ENCODE measurements at places on chromosomes 3 and 15.
A peak's percentile ranks its signal among the peaks of the same experiment; 100 is the strongest.

GRCh38 chr3:143307613-143308183 lies 188.1 kb downstream of the CHST2 start:
- no peak for DNase-seq

GRCh38 chr15:88904257-88904623 lies 8.9 kb upstream of the HAPLN3 start:
- no peak for DNase-seq

- DNase-seq, result peak; percentile 29
Measured at GRCh38 chr3:51637941-51638471, 33.0 kb upstream of the TEX264 start.

DNA sequence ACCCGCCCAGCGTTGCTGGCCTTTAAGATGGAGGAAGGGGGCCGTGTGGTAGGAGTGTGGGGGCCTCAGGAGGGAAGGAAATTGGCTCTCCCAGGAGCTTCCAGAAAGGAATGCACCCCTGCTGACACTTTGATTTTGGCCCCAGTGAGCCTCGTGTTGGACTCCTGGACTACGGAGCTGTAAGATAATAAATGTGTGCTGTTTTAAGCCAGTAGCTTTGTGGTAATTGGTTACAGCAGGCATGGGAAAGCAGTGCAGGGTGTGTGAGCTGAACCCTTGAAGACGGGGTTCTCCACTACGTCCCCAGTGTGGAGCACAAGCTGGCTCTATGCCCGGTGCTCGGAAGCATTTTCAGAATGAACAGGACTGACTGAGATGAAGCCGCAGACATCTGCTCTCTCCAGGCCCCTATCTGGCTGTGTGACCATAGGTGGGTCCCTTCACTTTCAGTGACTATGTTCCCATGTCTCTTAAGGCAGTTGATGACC lies 22.9 kb upstream of the CGNL1 start:
- no peak for DNase-seq

DNA sequence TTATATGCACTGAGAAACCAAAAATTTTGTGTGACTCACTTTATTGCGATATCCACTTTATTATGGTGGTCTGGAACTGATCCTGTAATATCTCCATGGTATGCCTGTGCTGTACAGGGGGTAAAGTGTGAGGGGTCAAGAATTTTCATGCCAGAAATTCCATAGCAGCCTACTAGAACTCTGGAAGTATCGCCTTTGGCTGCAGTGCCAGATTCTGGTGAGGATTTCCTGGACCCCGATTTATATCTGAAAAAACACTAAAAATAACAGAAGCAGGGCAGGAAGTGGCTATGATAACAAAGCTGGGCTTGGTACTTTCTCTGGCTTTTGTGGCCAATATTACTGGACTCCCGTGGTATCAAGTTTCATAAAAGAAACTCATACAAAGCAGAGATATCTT lies 36.4 kb downstream of the CCDC80 start:
- no peak for DNase-seq

DNA sequence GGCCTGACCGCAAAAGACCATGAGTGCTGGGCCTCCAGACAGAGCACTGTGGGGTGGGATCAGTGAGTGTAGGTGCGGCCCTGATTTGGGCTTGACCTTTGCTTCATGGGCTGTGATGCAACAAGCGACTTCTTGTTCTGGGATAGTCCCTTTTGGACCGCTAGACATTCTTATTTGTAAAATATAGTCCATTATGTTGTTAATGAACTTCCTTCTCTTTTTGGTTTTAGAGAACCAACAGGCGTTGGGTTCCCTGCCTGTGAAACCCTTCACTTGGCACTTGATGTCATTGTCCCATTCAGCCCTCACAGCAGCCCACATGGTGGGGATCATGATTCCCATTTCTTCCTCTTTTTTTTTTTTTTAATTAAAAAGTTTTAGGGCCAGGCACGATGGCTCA lies 15.8 kb upstream of the TRH start:
- DNase-seq, result no peak

DNA sequence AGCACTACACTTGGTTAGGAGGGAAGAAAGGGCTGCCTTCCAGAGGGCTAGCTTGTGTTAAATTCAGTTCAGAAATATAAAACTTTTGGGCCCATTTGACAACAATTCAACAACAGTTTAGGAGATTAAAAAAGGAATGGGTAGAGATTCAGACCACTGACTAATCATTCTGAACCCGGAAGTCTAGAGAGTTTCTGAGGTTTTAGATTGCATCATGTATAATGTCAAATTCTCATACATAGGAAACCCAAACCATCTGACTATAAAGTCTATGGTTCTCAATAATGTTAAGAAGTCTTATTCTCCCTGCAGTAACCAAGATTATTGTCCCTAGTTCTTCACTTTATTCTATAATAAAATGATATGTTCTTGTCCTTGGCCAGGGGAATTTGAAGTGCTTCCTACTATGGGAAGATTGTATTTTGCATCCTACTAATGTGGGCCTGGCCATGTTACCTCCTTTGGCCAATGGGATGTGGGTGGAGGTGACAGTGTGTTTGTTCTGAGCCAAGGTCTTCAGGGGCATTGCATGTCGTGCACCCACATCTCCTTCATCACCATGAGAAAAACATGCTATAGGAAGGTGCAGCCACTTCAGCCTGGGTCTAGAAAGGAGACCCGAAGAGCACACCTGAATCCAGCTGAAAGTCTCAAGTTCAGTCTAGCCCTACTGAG lies 66.4 kb upstream of the CCNL1 start:
- no peak for DNase-seq

- DNase-seq, result peak; percentile 83
Measured at GRCh38 chr3:120450600-120451271, at the start of gene FSTL1. Gene FSTL1 (minus strand): TSS chr3:120450992. CDS start chr3:120450746, 246 bp downstream.

- DNase-seq, result no peak
Measured at GRCh38 chr3:9598783-9599387, 45.3 kb upstream of the LHFPL4 start.
